ENCODE measurements at places on chromosomes 5 and 9. TPM values are rescaled to one million over a fixed set of nuclear protein-coding genes. Genes with fewer than 3 reads are reported as not detected.

Gene TCERG1
- total RNA-seq: 30.6 TPM

Gene CSF2
- not detected for total RNA-seq

Gene NIM1K
- 0.07 TPM for total RNA-seq

DNA sequence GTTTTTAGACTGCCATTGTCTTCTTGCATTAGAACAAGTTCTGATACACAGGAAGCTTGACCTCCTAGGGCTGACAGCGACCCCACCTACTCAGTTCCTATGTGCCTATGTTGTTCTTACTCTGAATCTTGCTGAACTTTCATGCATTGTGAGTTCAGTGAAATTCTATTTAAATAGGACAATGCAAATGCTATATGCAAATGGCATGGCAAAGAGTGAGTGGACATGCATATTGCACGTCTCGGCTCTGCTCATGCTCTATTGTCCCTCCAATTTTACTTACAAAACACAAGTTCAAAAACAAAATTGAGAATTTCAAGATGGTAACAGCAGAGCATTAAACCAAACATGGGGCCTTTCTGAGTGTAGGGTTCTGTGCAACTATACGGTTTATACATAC lies 5.3 kb upstream of the DCP2 start:
- no peak for DNase-seq

GRCh38 chr9:135741276-135742219 lies 39.6 kb downstream of the KCNT1 start:
- no peak for DNase-seq

- DNase-seq: no peak
Observed at GRCh38 chr5:113264046-113264445, 170.7 kb downstream of the TSSK1B start.

GRCh38 chr5:178461004-178461730 lies 129.0 kb downstream of the COL23A1 start:
- no peak for DNase-seq

DNA sequence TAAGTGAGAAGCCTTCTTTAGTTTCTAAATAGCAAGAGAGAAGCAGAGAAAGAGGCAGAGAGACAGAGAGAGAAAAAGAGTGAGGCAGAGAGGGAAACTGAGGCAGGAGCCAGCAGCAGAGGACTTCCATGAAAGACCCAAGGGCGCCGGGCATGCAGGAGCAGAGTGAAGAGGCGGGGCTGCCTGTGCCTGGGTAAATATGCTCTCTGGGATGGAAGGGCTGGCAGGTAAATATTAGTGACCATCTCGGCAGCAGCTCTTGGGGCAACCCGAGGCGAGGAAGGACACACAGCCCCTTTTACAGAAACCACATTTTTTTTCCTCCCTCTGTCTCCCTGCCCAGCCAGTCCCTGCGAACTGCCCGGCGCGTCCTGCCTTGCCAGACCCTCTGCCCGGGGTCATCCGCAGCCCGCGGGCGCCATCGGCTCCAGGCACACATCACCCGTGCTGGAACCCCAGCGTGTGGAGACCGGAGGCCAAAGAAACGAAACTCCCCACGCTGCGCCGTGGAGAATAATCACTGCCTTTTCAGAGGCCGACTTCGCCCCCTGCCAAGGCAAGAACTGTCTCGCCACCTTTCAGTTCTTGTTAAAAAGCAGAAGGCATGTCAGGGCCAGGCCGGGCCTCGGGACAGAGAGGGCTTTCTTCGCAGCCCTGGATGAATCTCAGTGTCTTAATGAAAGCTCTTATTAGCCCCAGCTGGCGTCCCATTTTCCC lies 61.3 kb downstream of the BOD1 start:
- DNase-seq: no peak

DNA sequence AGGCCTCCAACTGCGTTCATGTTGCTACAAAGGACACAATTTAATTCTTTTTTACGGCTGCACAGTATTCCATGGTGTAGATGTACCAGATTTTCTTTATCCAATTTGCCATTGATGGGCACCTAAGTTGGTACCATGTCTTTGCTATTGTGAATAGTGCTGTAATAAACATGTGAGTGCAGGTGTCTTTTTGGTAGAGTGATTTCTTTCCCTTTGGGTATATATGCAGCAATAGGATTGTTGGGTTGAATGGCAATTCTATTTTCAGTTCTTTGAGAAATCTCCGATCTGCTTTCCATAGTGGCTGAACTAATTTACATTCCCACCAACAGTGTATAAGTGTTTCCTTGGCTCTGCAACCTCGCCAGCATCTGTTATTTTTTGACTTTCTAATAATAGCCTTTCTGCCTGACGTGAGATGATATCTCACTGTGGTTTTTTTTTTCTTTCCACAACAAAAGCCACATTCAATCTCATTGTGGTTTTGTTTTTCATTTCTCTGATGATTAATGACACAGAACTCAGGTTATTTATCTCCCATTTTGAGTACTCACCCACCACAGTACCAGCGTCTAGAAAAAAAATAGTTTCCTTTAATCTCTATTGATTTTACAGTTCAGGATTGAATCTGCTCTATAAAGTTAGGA lies 21.9 kb downstream of the ARRDC3 start:
- no peak for DNase-seq

- DNase-seq: no peak
Observed at GRCh38 chr9:27368316-27368985, 71.5 kb upstream of the EQTN start.
